Psoas muscle (tissue), 8 donors: ENCODE measurements at places on chromosomes 13 and 19. TPM values are rescaled to one million over a fixed set of nuclear protein-coding genes. Genes with fewer than 3 reads are reported as not detected.

DNA sequence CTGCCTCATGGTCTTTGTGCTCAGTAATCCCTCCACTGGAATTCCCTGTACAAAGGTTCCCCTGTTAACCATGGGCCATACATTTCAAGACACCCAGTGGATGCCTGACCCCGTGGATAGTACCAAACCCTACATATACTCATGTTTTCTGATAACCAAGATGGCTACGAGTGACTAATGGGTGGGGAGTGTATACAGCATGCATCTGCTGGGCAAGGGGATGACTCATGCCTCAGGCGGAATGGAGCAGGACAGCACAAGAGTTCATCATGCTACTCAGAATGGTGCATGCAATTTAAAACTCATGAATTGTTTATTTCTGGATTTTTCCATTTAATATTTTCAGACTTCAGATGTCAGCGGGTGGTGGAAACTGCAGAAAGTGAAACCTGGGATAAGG is 13.3 kb upstream of the FGF9 start:
- no peak for DNase-seq

- DNase-seq: no peak
These were observed 1418.4 kb downstream of the UQCRFS1 start for GRCh38 chr19:27794494-27795042.

- DNase-seq: peak; percentile 73
These were observed 515 bp downstream of the UFM1 start for GRCh38 chr13:38350114-38350617.

DNA sequence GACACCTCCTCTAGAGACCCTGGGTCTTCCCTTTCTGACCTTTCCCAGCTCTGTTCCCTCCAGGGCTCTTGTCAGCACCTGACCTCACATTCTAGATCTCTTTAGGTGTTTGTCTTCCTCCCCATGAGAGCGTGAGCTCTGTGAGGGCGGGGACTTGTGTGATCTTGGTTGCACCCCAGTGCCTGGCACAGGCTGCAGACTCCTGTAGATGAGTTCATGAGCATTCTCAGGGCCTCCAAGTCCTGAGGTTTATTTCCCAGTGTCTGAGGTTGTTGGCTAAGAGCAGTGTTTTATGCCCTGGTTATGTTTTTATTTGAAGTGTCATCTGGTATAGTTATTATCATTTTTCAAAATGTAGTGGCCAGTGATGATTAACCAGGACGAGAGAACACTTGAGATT is 596 bp downstream of the CEACAM4 start:
- DNase-seq: no peak

- no peak for DNase-seq
These were observed 42.3 kb downstream of the LRCH1 start for GRCh38 chr13:46595136-46595884.

DNA sequence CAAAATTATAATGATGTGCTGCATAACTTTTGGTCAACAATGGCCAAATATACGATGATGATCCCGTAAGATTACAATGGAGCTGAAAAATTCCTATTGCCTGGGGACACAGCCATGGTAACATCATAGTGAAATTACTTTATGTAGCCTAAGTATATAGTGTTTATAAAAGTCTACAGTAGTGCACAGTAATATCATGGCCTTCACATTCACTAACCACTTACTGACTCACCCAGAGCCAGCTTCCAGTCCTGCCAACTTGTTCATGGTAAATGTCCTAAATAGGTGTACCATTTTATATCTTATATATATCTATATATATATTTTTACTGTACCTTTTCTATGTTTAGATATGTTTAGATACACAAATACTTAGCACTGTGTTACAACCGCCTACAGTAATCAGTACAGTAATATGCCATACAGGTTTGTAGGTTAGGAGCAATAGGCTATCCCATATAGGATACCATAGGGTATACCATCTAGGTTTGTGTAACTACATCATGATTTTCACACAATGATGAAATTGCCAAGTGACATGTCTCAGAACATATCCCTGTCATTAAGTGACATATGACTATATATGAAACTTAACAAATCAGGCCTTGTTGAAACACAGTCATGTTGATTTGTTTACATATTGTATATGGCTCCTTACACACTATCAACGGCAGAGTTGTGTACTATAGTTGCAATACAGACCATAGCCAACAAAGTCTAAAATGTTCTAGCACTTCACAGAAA is 23.7 kb downstream of the DIS3 start:
- no peak for DNase-seq

DNA sequence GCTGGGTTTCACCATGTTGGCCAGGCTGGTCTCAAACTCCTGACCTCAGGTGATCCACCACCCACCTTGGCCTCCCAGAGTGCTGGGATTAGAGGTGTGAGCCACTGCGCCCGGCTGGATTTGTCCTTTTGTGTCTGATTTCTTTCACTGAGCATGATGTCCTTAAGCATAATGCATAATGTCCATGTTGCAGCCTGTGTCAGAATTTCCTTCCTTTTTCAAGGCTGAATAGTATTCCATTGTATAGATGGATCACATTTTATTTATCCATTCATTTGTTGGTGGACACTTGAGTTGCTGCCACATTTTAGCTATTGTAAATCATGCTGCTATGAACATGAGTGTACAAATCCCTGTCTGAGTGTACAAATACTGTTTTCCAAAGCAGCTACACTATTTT is 25.5 kb downstream of the RFX2 start:
- DNase-seq: no peak

Gene LHB
- total RNA-seq: not detected
